HS-27A (cell line): ENCODE measurements at places on chromosomes 6 and 20.

DNA sequence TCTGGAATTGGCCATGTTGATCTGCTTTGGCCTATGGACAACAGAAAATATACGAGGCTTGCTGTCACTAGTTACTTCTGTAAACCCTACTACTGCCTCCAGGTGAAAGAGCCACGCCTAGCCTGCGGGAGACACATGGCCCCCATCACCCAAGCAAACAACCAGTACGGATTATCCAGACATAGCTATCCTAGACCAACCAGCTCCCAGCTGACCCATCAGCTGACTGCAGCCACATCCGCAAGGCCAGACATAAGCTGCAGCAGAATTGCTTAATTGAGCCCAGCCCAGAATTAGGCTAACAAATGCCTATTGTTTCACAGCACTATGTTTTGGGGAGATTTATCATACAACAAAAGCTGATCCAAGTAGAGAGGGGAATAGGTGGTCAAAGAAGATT, 13.5 kb downstream of the REV3L start:
- no peak for DNase-seq

- DNase-seq = no peak
These were observed 2.4 kb downstream of the CST8 start for GRCh38 chr20:23493172-23493772.

DNA sequence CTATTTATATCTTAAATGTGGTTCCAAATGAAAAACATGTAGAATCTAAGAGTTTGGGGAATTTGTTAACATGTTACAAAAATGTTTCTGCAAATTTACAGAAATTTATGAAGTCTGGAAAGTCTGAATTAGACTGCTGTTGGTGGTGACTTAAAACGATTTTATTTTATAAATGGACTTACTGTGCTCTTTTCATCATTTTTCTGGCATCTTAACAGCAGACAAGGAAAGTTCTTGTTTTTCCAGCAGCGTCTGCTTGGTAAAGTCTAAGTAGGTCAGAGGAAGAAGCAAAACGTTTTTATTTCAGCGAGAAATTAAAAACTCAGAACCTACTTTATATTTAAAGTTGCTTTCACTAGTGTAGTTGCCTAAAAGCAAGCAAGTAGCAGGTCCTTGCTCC, 48.6 kb upstream of the COL9A1 start:
- no peak for DNase-seq

DNA sequence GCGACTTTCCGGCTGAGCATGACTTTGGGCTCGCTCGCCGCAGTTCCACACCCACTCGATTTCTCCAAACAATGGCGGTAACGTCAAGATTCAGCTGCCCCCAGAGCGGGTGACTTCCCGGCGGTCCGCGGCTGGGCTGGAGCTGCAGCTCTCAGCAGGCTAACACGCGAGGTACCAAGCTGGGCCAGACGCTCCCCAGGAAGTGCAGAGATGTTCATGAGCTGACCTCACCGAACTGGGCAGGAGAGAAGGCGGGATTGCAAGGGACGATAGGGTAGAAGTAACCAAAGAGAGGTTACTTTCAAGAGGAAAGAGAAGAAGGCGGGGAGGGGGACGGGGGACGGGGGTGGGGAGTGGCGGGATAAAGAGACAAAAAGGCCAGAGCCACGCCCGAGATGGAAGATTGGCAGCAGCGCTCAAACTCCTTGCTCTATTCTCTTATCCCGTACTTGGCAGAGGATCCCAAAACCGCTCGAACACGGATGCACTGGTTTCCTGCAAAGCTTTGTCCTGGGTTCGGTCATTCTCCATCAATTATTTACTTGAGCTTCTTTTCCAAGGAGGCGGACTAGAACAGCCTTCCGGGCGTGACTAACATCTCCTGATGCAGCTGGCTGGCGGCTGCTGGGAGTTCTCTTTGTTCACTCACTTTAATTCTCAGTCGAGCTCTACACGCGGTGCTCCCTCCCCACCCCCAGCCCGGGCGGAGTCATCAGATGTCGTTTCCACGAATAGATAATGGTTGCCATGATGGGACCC, at the start of gene MTCL3:
TSS of gene MTCL3 (minus strand) at position 626 of the 759 bp plus-strand sequence.
- no peak for DNase-seq

DNA sequence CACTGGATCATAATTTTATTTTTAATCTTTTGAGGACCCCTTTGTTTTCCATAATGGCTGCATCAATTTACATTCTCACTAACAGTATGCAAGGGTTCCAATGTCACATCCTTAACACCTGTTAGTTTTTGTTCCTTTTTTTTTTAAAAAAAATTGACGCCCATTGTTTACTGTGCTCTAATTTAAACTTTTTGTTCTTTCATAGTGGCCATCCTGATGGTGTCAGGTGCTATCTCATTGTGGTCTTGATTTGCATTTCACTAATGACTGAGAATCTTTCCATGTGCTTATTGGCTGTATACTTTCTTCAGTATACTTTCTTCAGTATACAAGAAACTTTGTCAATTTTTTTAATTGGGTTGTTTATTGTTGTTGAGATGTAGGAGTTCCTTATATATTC, 347.0 kb downstream of the RNGTT start:
- DNase-seq = no peak

DNA sequence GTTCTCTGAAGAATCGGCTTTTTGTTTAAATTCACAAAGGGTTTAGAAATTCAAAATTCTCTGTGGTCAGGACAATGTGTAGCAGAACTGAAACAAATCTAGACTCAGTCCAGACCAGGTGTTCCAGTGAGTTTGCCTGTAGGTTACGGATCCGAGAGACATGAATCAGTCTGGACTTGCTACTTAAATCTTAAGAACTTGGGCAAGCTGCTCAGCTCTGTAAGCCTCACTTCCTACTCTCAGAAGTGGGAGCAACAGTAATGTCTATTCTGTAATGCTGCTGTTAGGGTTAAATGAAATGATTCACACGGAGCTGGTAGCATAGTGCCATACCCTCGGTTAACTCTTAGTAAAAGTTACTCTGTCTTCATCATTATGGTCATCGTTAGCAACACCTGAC, 37.7 kb downstream of the HECA start:
- DNase-seq = no peak
